ENCODE measurements at places on chromosomes 5 and 9. TPM values are rescaled to one million over a fixed set of nuclear protein-coding genes. Genes with fewer than 3 reads are reported as not detected.

Gene EXD3
- total RNA-seq, result 21.5 TPM

Gene SLC6A3
- 0.85 TPM for total RNA-seq

Gene TPRN
- 30.6 TPM for total RNA-seq

Gene DMGDH
- total RNA-seq, result 1.7 TPM

Gene IL13
- not detected for total RNA-seq

Gene C7
- 165 TPM for total RNA-seq

Gene DNAJA1
- total RNA-seq, result 92.5 TPM

Gene NR6A1
- 3.4 TPM for total RNA-seq

Gene OTP
- total RNA-seq, result not detected

Gene TOR4A
- total RNA-seq, result 42.5 TPM

Gene PDE4D
- 167 TPM for total RNA-seq

Gene HNRNPA0
- 29.0 TPM for total RNA-seq

Gene CNTNAP3B
- 20.8 TPM for total RNA-seq
